ENCODE measurements at places on chromosomes 1 and 21. TPM values are rescaled to one million over a fixed set of nuclear protein-coding genes. Genes with fewer than 3 reads are reported as not detected.

Gene BMP8B
- total RNA-seq = 0.36 TPM

Gene CFHR3
- not detected for total RNA-seq

Gene PROX1
- not detected for total RNA-seq

Gene NTRK1
- 25.9 TPM for total RNA-seq

Gene KMO
- 0.18 TPM for total RNA-seq

Gene LCE1E
- total RNA-seq = not detected

Gene PHACTR4
- 20.3 TPM for total RNA-seq

Gene CCDC17
- 1.7 TPM for total RNA-seq

DNA sequence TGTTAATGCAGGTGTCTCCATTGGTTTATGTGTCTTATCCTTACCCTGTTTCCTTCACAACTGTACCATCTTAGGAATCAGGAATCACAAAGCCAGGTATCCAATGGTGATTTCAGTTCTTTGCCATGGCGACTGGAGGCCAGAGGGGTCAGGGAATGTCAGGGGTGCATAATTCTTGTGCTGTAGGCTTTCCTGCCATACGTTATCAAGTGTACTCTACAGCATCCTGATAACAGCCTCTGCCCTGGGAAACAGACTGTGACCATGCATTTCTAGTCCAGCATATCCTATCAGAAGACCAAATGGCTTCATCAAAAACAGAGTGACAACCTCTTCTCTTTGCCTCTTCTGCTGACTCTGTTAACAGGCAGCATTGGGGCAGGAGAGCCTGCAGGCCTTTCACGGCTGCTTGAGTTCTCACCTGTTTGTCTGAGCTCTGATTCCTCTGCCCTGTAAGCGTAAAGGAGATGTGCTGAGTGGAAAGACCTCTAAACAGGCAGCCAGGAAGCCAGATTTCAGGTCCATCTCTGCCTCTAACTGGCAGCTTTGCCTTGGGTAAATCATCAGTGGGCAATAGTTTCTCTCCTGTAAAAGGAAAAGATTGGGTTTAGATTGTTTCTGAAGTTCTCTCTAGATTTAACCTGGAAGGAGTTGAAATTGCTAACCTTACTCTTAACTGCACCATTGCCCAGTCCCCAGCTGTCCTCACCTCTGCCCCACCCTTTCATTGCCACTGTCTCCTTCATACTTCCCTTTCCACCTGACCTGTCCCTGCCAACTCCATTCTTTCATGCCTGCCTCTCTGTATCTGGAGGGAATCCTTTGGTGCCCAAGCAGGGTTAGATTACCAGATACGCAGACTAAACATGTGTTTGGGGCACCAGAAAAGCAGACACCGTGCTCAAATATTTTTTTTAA, 80.2 kb downstream of the LRRC8D start:
- peaks cover 43% of the 10 kb centered on the region for H3K4me1 ChIP-seq
- no peak overlapping the region for H3K27ac ChIP-seq
- no peak overlapping the region for H3K4me3 ChIP-seq
- H3K27me3 ChIP-seq = no peaks in the 10 kb centered on the region

DNA sequence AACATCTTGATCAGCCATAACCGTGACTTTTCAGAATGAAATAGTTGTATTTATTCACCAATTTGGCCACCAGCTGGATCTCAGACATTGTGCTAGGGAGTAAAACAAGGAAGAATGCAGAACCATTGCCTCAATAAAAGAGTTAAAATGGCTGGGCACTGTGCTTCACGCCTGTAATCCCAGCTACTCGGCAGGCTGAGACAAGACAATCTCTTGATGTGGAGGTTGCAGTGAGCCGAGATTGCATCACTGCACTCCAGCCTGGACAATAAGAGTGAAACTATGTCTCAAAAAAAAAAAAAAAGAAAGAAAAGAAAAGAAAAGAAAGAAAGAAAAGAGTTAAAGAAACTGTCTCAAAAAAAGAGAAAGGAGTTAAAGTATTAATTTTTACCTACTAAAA, 199.5 kb downstream of the TPR start:
- H3K36me3 ChIP-seq = no peaks in the 10 kb centered on the region
- H3K27me3 ChIP-seq = peaks cover 9% of the 10 kb centered on the region
- no peak for DNase-seq
- no peaks in the 10 kb centered on the region for H3K4me1 ChIP-seq

DNA sequence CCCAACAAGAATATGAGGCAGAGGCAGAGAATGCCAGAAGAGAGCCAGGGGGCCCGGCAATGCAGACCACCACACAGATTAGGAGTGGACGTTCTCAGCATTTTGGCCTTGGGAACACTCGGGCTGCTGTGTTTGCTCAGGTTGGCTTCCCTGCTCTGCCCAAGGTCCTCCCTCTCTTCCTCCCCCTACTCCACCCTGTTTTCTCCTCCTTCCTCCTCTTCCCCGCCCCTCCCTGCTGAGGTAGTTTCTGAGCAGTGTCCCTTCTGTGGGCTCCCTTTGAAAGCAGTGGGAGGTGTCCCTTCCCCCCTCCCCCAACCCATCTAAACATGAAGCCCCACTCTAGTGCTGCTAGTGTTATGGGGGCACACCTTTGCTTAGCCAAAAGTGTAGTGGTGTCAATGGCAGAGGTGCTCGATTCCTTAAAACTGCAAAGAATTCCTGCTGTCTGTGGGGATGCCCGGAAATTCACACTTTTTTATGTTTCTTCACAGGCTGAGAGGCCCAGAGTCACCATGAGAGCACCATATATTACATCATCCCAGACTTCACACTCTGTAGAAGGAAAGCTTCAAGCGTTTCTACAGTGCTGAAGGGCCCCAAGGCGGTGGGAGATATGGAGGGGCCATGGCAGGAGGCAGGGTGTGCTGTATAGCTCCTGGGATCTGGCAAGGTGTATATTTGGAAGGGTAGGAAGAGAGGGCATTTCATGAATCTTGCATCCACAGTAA, at the start of gene HHIPL2:
TSS of gene HHIPL2 (minus strand) at position 161 of the 728 bp plus-strand sequence. CDS start at position 101, 60 bp downstream.
- no peak within 1 kb of the TSS for H3K4me3 ChIP-seq
- DNase-seq = no peak
- peaks cover 16% of the 10 kb centered on the region for H3K27me3 ChIP-seq
- H3K36me3 ChIP-seq = no peaks in the 10 kb centered on the region

- H3K36me3 ChIP-seq = no peaks in the 10 kb centered on the region
- H3K4me3 ChIP-seq = no peak overlapping the region
- peaks cover 2% of the 10 kb centered on the region for H3K4me1 ChIP-seq
- H3K27ac ChIP-seq = no peak overlapping the region
These were observed 2.9 kb downstream of the MPL start for GRCh38 chr1:43340559-43340958.

- no peak overlapping the region for H3K27ac ChIP-seq
- no peaks in the 10 kb centered on the region for H3K36me3 ChIP-seq
- no peak for DNase-seq
- peaks cover 11% of the 10 kb centered on the region for H3K27me3 ChIP-seq
- no peaks in the 10 kb centered on the region for H3K4me1 ChIP-seq
- no peak overlapping the region for H3K4me3 ChIP-seq
These were observed 234.5 kb downstream of the DYRK1A start for GRCh38 chr21:37601027-37601426.

- no peaks in the 10 kb centered on the region for H3K27me3 ChIP-seq
- DNase-seq = no peak
- H3K36me3 ChIP-seq = no peaks in the 10 kb centered on the region
- H3K4me1 ChIP-seq = peaks cover 13% of the 10 kb centered on the region
These were observed 181.4 kb upstream of the B3GALT2 start for GRCh38 chr1:193367863-193368262.

GRCh38 chr1:164667600-164667999, 108.6 kb downstream of the PBX1 start:
- no peaks in the 10 kb centered on the region for H3K27me3 ChIP-seq
- H3K27ac ChIP-seq = no peak overlapping the region
- DNase-seq = no peak
- H3K4me1 ChIP-seq = no peaks in the 10 kb centered on the region
- no peak overlapping the region for H3K4me3 ChIP-seq
- no peaks in the 10 kb centered on the region for H3K36me3 ChIP-seq

DNA sequence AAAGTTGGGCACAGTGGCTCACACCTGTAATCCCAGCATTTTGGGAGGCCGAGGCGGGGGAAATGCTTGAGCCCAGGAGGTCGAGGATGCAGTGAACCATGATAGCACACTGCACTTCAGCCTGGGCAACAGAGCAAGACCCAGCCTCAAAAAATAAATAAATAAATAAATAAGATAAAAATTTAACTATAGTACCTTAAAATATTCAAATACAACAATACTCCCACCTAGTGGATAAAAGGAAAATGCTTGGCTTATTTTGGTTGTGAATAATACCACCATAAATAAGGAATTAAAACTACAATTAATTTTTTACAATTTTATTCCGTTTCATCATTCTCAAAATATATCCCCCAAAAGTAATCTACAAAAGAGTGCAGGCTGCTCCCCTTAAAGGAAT, 8.1 kb downstream of the PSMG1 start:
- no peak overlapping the region for H3K27ac ChIP-seq
- no peak overlapping the region for H3K4me3 ChIP-seq
- DNase-seq = no peak

DNA sequence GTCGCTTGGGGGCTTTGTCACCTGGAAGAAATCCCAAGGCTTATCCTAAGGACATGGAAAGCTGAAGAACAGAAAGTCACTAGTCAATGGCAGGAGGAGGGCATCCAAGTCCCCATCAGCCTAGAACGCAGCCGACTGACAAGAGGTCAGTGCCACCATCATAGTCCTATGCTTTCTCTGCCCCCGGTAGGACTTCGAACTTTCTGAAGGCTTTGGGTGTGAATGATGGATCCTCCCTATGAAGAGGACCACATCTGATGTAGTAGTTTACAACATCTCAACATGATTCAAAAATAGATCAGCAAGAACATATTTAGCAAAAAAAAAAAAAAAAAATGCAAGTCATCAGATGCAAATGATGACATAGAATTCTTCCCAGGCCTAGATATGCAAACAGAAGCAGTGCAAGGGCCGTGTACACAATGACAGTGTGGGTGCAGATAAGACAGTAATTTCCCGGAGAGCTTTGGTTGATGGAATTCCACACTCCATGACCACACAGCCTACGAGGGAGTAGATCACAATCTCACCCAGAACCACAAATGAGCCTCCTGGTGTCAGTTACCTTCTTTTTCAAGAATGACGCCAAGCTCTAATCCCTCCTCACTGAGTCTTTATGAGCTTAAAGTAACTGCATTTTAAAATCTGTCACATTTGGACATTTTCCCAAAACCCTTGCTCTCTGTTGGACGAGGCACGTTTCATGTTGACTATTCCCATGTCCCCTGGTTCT, 88.2 kb downstream of the PSMG1 start:
- no peaks in the 10 kb centered on the region for H3K27me3 ChIP-seq
- no peaks in the 10 kb centered on the region for H3K36me3 ChIP-seq
- no peak overlapping the region for H3K27ac ChIP-seq
- no peaks in the 10 kb centered on the region for H3K4me1 ChIP-seq
- H3K4me3 ChIP-seq = no peak overlapping the region

DNA sequence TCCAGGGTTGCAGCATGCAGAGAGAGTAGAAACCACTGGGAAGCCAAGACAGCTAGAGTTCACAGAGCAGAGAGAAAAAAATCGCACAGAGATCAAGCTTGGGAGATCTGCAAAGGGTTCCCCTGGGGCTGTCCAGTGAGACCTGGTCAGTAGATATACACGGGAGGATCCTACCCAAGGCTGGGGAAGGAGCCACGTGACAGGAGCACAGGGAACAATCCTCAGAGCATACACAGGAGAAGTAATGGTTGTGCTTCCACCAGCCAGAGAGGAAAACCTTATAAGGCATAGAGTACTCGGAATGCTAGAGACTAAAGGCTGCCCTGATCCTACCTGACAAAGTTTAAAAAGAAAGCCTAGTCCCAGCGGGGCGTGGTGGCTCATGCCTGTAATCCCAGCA, 53.9 kb downstream of the GABPA start:
- no peak for DNase-seq
- no peaks in the 10 kb centered on the region for H3K36me3 ChIP-seq
- peaks cover 8% of the 10 kb centered on the region for H3K4me1 ChIP-seq
- H3K27ac ChIP-seq = no peak overlapping the region

DNA sequence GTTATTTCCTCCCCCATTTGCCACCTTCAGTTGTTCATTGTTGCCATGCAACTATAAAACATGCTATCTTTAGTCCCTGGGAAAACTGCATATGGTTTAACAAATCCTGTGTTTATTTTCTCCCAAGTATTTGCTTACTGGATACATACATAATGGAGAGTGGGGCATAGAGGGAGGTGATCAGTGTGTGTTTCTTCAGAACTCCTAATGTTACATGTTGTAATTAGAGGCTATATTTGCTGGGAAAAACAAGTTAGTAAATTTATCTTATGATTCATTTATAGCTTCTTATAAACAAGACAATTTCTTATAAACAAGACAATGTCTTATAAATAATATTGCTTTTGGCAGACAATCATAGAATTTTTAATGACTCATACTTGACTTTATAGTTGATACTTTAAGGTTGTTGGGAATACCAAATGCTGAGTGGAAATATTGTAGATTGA, 7.3 kb upstream of the GIPC2 start:
- peaks cover 9% of the 10 kb centered on the region for H3K4me1 ChIP-seq
- no peak overlapping the region for H3K4me3 ChIP-seq
- peaks cover 11% of the 10 kb centered on the region for H3K27me3 ChIP-seq

DNA sequence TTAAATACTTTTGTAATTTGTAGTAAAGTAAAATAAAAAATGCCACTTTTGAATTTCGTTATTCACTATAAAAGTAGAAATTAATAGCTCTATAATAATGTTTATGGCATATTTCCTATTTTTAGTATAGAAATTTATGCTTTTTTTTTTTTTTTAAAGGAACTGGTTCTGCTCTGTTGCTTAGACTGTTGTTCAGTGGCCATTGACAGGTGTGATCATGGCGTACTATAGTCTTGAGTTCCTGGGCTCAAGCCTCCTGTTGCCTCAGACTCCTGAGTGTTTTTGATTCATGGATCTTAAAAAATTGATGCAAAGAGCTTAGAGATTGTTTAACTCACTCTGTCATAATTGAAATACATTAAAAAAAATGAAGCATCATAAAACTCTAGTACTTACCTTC, 53.6 kb downstream of the RPS6KC1 start:
- H3K27me3 ChIP-seq = no peaks in the 10 kb centered on the region
- peaks cover 8% of the 10 kb centered on the region for H3K4me1 ChIP-seq
- no peak overlapping the region for H3K27ac ChIP-seq
- DNase-seq = no peak

- H3K4me1 ChIP-seq = peaks cover 63% of the 10 kb centered on the region
- DNase-seq = no peak
- peaks cover 14% of the 10 kb centered on the region for H3K36me3 ChIP-seq
- no peaks in the 10 kb centered on the region for H3K27me3 ChIP-seq
These were observed 60.3 kb downstream of the SLC45A1 start for GRCh38 chr1:8378178-8378577.

DNA sequence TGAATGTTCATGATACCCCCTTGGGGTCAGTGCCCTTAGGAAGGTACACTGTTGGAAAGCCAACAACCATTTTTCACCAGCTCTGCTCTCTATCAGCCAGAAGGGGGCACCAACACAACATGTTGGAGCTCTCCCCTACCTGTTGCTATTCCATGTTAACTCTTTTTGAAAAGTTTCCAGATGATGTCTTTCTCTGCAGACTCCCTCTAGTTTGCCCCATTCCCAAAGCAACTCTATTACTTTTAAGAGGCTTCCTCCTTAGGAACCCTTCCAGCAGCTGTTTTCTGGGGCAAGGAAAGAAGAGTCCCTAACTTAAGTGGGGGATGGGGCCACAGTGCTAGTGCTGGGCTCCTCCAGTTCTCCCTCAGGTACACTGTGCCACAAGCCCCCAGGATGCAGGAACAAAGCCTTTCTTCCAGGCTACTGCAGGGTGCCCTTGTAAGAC, 22.9 kb upstream of the NDC1 start:
- H3K36me3 ChIP-seq = peaks cover 11% of the 10 kb centered on the region
- H3K27ac ChIP-seq = no peak overlapping the region
- peaks cover 4% of the 10 kb centered on the region for H3K4me1 ChIP-seq
- DNase-seq = peak; percentile 60
- no peaks in the 10 kb centered on the region for H3K27me3 ChIP-seq
- no peak overlapping the region for H3K4me3 ChIP-seq

- H3K4me1 ChIP-seq = no peaks in the 10 kb centered on the region
- H3K36me3 ChIP-seq = no peaks in the 10 kb centered on the region
- no peak overlapping the region for H3K27ac ChIP-seq
- H3K27me3 ChIP-seq = peaks cover 3% of the 10 kb centered on the region
These were observed 200.9 kb downstream of the PLPP3 start for GRCh38 chr1:56378341-56379070.
